ENCODE measurements at places on chromosomes 5 and 9.

- no peak for DNase-seq
Measured at GRCh38 chr9:77965445-77966123, 66.0 kb downstream of the GNAQ start.

- no peak for DNase-seq
Measured at GRCh38 chr5:141783947-141784296, 94.3 kb downstream of the PCDH1 start.

DNA sequence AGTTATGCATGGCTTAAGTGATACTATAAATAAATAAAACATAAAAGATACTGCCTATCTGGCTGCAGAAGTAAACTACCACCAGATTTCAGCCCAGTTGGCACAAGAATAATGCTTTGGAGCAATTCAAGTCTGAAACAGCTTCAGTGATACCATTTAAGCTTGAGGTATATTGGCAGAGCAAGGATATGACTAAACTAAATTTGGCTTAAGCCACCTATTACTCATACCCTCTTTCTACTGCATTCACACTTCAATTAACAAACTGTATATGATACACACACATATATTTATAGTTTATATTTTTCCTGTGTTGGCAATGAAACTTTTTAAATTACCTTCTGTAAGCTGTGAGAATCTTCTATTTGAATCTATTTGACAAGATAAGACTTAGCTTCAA lies 431.9 kb downstream of the ANXA1 start:
- no peak for DNase-seq

GRCh38 chr5:78429332-78429980 lies 69.0 kb downstream of the SCAMP1 start:
- DNase-seq: no peak

DNA sequence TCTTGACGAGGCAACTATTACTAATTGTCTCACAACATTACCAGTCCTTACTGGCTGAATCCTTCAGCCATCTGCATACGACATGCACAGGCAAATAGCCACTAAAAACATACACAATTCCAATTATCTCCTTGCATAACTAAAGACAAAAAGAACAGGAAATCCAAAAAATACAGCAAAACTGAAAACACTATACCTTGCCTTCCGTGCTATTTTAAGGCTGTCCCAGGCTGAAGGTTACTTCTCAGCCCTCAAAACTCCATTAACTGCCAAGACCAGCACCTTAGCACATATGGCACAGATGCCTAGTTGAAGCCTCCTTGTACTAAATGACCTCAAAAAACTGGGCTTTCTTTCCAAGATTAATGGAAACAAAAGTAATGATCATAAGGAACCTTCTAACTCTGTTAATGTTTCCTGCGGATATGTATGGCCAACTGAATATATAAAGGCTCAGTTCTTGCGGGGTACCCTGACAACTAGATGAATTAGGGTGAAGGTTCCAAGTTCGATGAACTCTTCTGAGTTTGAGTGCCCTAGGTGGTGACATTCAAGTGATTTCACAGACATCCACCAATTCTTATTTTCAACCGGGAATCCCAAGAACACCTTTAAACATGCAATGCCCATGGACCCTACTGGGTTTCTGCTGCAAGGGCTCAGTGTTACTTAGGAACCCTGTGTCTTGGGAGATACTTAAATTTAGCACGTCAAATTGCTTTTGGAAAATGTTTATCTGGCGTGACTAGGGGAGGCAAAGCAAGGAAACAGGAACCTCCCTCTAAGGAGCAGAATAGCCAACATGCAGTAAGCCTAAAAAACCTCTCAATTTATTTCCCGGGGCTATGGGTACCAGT lies 455.3 kb downstream of the RAB3C start:
- DNase-seq: no peak

DNA sequence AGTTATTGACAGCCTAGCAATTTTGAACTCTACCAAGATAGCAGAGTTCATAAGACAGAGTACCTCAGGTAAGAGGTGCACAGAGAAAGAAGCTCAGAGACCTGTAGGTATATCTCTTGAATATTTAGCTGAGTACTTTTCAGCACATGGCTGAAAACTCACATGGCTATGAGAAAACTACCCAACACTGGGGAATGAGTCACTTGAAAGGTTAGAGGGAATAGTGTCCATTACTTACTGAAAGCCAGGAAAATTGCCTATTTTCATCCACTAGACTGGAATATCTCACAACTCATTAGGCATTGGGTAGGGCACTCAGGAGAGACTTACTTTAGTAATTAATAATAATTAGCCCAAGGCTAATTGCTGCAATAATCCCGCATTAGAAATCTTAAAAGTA lies 8.3 kb downstream of the TSLP start:
- DNase-seq: no peak

DNA sequence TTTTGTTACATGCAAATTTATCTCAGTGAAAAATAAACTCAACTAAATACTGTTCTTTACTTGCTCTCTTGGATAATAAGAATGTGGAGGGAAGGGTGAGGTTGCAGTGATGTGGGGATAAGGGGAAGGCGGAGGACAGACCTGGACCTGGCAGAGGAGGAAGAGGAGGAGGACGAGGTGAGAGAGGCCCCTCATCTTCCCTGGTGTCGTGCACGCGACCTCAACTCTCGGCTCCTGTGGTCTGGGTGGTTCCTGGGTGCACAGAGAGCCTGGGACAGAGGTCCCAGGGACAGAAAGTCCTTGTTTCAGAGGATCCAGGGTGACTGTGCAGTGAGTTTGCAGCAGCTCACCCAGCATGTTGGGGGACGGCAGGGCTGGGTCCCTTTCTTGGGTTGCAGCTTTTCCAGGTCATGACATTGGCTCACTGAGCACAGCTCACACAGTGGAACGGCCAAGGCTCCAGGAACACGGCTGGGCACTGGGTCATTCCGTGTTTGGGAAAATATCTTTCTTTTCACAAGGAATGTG lies 37.7 kb upstream of the LPCAT1 start:
- DNase-seq: no peak

GRCh38 chr5:122007546-122007945 lies 45.8 kb downstream of the SRFBP1 start:
- DNase-seq: no peak

- no peak for DNase-seq
Measured at GRCh38 chr9:81266086-81266485, 423.3 kb downstream of the TLE1 start.

GRCh38 chr5:66864240-66864884 lies 268.2 kb downstream of the MAST4 start:
- DNase-seq: no peak

- no peak for DNase-seq
Measured at GRCh38 chr9:105670775-105671174, 8.5 kb downstream of the TAL2 start.

DNA sequence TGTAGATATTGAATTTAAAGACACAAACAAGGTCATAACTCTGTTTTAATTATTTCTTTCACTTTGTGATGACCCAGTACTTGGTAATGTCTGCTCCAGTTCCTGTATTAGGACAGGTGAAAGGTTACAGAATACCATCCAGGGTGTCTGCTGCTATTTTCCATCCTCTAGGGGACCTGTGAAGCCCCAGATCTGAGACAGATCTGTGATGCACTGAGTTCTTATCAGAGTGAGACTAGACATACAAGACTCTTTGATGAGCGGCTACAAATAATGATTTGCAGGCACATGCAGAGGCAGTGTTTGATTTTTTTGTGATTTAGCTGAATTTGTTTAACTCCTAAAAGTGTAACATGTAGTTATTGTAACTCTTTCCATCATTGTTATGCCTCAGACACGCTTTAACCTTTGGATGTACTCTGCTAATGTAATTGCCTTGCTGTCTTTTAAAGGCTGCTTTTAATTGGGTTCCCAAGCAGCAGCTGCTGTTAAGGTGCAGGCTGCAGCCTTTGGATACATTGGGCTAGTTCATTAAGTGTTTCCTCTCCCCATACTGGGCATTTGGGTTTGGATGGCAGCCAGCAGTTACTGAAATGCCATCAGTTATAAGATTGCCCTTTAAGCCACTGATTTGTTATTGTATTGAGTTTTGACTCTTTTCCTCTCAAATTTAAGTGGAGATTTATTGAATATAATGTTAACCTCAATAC lies 63.3 kb downstream of the RASGRF2 start:
- DNase-seq: no peak

DNA sequence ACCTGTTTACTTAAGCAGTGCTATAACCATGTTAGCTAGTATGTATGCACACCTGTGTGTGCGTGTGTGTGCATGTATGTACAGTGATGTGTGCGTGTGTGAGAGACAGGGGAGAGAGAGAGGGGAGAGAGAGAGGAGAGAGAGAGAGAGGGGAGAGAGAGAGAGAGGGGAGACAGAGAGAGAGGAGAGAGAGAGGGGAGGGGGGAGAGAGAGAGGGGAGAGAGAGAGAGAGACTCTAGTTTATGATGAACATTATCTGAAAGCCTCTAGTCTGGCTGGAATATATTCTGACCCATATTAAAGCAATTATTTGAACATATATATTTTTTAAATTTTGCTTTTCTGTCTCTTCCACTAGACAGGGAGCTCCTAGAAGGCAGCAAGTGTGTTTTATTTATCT lies 117.5 kb upstream of the CPEB4 start:
- DNase-seq: no peak

DNA sequence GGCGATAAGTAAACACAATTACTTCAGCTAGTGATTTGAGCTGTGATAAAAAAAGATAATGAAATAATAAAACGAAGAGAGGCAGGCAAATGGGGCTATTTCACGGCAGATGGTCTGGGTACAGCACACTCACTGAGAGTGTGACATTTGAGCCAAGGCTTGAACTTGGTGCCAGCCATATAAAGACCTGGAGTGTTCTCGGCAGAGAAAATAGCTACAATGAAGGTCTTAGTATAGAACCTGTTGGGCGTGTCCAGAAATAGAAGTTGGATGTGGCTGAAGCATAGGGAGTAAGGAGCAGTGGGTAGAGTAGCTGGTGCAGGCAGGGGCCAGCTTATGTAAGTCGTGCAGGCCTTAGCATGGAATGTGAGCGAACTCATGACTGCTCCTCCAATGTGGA lies 660.3 kb upstream of the WWC1 start:
- DNase-seq: no peak

DNA sequence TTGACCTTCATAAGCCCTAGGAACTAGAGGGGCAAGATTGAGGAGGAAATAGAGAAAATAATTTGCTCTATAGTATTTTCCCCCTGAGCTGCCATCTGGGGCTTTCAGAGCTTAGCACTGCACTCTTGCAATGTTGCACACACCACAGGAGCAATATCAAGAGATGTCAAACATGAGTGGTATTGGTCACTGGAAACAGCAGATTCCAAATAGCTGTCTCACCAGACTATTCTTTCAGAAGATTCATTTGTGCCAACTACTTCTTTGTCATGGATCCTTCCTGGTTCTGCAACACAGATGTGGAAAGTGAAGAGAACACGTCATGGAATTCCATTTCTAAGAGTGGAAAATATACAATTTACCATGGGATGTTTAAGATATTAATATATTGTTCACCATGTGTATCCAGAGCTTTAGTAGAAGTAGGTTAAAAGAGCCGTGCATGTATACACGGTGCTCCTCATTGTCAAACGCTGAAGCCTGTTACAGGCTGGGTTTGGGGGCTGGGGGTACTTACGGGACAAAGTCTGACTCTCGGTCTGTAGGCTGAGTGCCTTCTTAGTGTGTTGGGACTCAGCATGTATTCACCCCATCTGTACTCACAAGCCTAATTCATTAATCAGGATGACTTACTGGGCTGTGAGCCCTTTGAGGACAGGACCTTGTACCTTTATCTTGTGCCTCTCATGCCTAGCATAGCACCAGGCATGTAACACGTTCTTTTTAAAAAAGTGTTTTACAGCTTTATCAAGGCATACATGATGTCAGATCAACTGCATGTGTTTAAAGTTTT lies 31.4 kb upstream of the GDNF start:
- no peak for DNase-seq

- DNase-seq: no peak
Measured at GRCh38 chr5:132675936-132676689, 2.3 kb downstream of the IL4 start.

DNA sequence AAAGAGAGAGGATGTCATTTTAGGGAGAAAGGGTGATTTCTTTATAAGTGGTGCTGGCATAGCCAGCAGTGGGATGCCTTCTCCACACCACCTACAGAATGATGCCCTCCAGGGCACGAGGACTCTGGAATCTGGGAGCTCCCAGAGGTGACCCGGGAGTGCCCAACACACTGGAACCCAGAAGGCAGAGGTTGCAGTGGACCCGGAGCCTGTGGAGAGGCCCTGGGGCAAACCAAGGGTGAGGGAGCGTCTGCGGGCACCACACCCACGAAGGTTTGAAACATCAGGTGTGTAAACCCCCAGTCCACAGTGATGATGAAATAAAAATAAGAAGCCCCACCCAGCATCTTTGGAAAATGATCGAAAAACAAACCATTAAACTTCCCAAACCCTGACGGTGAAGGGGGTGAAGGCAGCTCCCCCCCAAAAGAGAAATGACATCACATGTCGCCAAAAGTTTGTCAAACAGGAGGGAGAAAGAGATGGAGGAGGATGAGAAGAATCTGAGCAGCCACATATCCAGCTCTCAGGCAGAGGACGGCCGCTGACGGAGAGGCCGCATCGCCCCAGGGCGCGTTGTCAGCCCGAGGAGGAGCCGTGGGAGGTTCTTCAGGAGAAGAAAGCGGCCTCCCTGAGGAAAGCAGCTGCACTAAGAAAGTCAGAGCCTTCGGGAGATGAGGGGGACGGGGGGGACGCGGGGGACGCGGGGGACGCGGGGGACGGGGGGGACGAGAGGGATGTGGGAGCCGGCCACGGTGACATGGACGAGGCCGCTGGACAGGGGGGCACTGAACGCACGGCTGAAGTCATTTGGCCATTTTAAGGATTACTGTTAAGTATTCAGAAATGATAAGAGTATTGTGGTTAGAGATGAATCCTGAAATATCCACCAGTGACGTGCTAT lies 43.1 kb upstream of the NSMF start:
- DNase-seq: no peak

DNA sequence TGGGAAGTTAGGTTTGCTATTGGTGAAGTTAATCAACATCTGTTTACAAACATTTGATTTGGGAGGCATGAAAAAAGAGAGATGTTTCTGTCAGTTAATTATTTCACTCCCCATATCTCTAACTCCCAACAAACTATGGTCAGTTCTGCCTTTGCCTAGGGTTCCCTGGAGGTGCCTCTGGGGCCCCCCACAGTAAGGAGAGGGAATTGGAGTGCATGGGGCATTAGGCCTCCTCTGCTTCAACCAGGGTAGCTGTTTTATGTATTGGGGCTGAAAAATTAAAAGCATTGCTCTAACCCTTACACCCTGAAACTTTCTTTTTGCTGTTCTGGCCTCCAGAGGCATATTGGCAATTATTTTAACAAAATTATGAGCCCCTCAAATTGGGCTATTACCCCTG lies 32.3 kb downstream of the RUSC2 start:
- DNase-seq: no peak

DNA sequence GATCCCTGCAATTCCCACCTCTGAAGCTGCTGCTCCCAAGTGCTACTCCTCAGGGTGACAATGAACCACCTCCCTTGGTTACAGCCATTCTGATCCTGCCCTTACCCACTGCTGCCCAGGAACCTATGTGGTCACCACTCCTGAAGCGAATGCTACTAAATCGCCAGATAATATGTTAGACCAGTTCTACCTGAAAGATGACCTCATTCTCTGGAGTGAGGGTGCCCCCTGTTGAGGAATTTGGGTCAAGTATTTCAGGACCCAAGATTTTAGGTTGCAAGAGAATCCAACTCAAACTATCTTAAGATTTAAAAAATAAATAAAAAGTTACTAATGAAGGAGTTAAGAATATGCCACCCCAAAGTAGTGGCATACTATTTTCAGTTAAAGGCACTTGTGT lies 5.8 kb upstream of the SNAPC3 start:
- DNase-seq: no peak
